Stimulated activated CD8-positive, alpha-beta memory T cell treated with anti-CD3 and anti-CD28 coated beads, Interleukin-4, amount 100 ng/mL, for 24 hours (primary cell): ENCODE measurements at places on chromosomes 12 and 14.

- no peak for DNase-seq
These were observed 376.0 kb downstream of the ALG10 start for GRCh38 chr12:34398366-34398705.

DNA sequence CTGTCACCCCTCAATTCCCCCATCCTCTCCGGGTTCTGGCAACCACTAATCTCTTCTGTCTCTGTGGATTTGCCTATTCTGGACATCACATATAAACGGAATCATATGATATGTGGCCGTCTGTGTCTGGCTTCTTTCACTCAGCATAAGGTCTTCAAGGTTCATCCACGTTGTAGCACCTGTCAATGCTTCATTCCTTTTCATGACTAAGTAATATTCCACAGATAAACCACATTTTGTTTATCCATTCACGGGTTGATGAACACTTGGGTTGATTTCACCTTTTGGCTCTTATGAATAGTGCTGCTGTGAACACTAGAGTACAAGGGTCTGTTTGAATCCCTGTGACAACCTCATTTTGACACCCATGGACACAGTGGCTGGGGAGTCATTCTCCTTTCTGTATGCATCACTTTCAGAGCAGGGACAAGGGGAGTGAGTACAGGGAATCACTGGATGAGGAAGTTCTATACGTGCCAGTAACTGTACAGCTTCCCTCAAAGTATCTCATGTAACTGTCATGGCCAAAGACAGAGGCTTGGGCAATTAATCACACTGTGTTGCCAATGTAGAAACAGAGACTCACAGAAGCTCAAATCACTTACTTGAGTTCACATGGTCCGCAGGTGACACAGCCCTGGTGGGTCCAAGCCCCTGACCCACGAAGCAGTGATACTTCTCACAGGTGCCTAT lies 10.9 kb upstream of the TESC start:
- no peak for DNase-seq

GRCh38 chr14:96191841-96192462 lies 12.7 kb upstream of the BDKRB2 start:
- no peak for DNase-seq

DNA sequence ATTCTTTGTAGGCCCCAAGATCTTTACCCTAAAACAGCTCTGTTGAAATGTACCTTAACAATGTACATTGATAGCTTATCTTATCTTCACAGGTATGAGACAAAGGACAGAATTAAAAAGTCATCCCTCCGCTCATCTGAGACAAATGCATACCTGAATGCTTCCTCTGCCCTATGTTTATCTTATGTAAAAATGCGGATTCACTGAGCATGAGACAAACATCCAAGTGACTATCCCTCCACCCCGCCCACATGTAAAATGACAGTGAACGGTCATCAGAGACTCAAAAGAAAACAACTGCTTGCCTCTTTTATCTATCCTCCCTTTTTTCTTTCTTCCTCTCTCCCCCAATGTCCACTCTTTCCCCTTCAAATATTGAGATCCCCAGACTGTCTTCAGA lies 37.2 kb upstream of the ZNF740 start:
- no peak for DNase-seq

DNA sequence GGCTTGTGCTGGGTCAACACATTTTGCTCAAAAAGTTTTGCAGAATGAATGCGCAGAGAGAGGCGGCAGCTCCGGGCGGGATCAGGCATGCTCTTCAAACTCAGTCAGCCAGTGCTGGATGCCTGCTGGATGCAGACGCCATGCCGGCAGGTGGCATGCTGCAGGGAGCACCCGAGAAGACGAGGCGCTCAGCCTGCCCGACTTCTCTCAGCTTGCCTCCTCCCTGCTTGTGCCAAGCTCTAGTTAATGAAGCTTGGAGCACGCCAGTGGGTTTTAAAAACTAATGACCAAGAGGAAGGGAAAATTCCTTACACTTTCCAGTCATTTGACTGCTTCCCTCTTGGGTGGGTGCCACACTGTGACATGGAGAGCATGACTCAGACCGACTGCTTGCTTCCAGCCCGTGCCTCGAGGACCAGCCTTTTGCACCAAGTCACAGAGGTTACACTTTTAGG lies 39.8 kb downstream of the SLC24A4 start:
- DNase-seq = no peak

DNA sequence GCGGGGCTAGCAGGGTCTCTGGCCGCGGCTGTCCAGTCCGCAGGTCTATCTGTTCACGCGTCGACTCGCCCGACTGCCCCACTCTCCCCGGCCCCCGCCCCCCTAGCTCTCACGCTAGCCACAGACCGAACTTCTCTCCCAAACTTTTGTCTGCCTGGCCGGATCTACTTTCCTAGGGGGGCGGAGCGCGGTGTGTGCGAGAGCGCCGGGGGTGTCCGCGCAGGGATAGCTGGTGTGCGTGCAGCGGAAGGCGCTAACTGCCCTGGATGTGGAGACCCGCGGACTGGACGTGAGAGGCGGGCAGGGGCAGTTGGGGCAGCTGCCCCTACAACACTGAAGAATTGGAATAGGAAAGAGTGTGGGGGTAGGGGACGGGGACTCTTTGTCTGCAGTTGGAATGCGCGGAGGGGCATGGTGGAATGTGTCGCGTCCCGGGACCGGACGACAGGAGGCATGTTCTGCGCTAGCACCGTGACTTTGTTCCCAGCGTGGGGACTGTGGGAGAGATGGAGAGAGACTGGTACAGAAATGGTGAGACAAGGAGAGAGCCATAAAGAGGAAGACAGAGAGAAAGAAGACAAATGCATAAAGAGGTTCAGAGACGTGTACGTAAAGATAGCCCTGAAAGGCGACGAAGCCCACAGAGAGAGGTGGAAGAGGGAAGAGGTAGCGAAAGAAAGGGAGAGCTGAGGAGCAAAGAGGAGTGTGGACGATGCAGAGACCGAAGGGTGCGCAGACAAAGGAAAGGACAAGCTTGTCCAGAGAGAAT lies at the start of gene AJUBA:
Gene AJUBA (minus strand): TSS at position 75 of the 769 bp plus-strand sequence. CDS start 285 bp downstream, outside the sequence.
- peak; percentile 56 for DNase-seq

GRCh38 chr12:51784688-51785087 lies 63.8 kb downstream of the FIGNL2 start:
- no peak for DNase-seq

- DNase-seq = no peak
These were observed 291.6 kb upstream of the SLC16A7 start for GRCh38 chr12:59304077-59304721.

DNA sequence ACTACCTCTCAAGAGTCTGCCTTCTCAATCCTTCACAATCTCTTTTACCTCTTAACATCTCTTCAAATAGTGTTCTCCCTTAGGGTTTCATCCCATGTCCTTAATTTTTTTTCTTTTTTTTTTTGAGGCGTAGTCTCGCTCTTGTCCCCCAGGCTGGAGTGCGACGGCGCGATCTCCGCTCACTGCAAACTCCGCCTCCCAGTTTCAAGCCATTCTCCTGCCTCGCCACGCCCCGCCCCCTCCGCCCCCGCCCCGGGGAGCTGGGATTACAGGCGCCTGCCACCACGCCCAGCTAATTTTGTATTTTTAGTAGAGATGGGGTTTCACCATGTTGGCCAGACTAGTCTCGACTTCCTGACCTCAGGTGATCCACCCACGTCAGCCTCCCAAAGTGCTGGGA lies 7.0 kb upstream of the BCAT1 start:
- no peak for DNase-seq

GRCh38 chr12:112788205-112788604 lies 3.3 kb upstream of the RPH3A start:
- no peak for DNase-seq

DNA sequence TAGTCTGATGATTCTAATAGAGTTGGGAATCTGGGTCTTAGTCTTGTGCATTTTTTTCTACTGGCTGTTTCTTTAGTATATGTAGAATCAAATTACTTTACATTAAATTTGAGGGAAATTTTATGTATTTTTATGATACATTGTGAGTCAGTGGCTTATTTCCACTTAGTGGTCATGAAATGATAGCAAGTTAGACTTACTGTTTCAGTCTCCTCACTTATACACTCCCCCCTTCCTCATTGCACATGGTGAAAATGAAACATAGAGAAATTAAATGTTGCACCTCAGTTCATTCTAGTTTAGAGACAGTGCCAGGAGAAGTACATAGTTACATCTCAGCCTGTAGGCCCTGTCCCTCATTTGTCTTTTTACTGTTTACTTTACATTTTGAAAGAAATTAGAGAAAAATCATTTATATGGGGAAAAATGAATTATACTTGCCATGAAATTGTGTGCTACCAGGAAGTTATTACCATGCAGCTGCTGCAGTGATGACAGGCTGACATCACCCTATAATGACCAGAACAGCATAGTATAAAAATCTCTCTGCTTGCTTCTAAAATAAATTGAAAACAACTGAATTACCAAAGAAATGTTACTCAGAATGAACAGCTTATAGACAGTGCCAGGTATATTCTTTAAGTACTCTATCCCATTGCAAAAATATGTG lies 113.2 kb downstream of the TRMT5 start:
- no peak for DNase-seq

GRCh38 chr12:92096346-92097136 lies 49.1 kb downstream of the BTG1 start:
- no peak for DNase-seq

GRCh38 chr12:109726106-109726497 lies 12.5 kb downstream of the FAM222A start:
- DNase-seq = no peak

DNA sequence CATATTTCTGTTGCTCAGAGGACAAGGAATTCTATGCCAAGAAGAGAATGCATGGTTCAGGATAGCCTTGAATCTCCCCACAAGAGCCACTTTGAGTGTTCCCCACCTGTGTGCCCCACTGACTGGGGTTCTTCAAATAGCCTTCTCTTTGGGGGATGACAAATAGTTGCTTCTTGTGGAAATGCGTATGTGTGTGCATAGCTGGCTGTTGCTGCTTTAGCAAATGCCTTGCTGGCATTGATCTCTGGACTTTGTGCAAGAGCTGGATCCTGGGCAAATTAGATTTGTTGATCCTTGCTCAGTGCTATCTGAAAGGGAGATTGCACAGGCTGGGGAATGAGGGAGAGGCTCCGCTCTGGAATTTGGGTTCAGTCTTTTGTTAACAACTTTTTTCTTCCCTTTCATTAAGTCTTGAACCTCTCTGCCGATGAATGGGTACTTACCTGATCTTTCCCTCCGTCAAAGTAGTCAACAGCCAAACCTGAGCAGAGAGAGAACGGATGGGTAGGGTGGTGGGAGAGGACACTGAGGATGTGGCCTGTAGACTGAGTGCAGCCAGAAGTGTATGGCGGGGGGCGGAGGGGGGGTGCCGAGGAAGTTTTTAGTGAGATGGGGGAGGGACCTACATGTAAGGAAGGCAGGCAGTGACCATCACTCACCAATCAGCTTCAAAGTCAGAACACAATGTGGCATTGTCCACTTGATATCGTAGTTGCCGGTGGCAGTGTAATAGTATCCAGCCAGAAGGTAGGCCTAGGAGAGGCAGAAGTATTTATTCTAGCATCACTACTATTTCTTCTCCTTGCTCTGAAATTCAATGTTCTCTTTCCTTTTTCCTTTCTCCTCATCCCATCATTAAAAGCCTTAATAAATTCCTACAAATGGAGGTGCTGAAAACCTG lies 10.7 kb downstream of the EMG1 start:
- DNase-seq = no peak

- no peak for DNase-seq
These were observed 16.8 kb upstream of the FAR2 start for GRCh38 chr12:29132316-29132715.

DNA sequence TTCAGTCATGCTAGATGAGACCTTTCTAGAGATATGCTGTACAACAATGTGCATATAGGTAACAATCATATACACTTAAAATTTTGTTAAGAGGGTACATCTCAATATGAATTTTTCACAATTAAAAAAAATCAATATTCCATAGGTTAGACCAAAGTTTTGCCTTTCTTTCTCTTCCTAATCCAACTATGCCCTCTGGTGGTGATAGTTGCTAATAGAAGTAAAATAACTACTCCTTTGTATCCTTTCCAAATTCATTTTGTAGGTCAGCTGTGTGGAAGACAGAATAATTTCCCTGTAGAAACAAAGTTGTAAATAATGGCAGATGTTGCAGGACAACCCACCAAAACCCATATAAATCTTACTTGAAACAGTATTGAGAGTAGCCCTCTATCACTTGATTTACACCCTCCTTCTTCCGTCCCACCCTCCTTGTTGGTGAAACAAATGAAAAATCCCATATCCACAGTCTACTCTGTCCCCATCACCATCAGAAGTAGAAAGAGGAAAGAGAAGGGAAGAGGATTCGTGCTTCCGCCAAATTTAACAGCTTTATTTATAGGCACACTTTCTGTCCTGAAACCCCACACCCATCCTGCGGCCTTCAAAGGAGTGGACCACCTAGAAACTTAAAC lies 34.2 kb upstream of the KICS2 start:
- no peak for DNase-seq
